Stimulated activated CD4-positive, alpha-beta T cell treated with anti-CD3 and anti-CD28 coated beads, Interleukin-1b, Interleukin-23, amount 100 ng/mL, for 1 hour (primary cell): ENCODE measurements at places on chromosomes 3 and 15.

- DNase-seq = no peak
Observed at GRCh38 chr15:42510258-42511006, 15.0 kb downstream of the SNAP23 start.

- DNase-seq = no peak
Observed at GRCh38 chr3:30162579-30162978, 443.8 kb upstream of the TGFBR2 start.

DNA sequence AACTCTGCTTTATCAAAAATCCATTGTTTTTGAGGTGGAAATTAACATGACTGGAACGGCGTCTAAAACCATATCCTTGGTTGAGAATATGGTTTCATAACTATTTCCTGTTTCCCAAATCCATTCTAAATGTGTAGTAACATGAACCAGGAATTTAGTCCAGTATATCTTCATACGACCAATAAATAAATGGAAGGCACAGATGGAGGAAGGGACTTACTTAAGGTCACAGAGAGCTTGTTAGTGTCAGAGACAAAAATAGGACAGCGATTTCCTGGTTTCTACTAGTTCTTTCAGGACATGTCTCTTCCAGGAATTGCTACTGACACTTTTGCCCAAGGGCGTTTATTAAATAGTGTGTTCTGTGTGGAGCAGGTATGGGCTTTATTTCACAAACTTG, 41.2 kb downstream of the HES1 start:
- DNase-seq = no peak

- DNase-seq = no peak
Observed at GRCh38 chr3:195040773-195041520, 230.0 kb downstream of the XXYLT1 start.

GRCh38 chr3:72035606-72036005, 250.7 kb upstream of the PROK2 start:
- DNase-seq = no peak
